ENCODE measurements at places on chromosomes 5 and 9.

DNA sequence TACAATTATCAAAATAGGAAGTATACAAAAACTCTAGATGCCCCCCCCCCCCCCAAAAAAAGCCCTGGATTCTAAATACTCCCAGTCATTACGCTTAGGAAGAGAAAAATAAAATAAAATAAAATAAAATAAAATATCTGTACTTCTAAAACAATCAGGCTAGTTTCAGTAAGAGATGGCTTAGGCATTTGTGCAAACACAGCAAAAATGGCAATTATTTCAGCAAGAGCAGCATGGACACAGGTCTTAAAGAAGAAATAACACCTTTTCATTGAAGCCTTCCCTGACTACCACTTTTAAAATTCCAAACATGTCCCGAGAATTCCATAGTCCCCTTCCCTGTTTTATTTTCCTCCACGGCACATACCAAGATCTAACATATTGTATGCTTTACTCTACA is 218.6 kb upstream of the POU5F2 start:
- no peak for DNase-seq

- DNase-seq, result no peak
Observed at GRCh38 chr9:28413471-28413870, 840.2 kb upstream of the C9orf72 start.

DNA sequence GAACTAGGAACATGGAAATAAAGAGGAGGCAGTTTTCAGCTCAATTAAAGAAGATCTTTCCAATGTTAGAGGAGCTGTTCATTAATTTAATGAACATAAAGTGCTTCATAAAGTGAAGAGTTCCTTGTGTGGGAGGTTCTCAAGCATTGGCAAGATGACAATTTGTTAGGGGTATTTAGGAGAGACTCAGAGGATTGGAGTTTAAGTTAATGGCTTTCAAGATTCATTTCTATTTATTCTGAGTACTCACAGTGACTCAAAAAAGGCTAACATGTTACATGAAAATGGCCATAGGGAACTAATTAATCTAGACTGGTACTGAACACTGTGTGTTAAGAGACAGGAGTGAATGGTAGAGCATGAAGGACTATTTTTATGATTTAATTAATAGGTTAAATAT is 55.4 kb upstream of the CDH12 start:
- no peak for DNase-seq

- peak; percentile 87 for DNase-seq
Observed at GRCh38 chr5:5340206-5340729, 82.2 kb upstream of the ICE1 start.

GRCh38 chr5:149370878-149371277 is 8.2 kb downstream of the IL17B start:
- DNase-seq, result no peak

All from A549 (cell line).